Activated CD4-positive, alpha-beta T cell treated with anti-CD3 and anti-CD28 coated beads for 1 hour (primary cell): ENCODE measurements at places on chromosomes 4 and X.

DNA sequence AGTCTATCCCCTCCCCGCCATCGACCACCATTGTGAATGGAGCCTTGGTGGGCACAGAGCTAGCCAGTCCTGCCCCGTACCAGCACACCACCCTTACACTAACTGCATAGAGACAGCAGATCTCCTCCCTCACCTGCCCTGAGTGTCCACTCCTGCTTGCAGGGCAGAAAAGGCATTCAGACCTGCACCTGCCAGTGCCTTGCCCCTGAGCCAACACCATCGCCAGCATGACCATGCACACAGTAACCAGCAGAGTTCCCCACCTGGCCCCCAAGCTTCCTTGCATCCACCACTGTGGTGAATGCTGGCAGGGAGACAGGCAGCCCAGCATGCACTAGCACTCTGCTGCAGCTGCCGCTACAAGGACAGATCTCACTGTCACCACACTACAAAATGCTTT is 397.1 kb downstream of the KLHL4 start:
- no peak for DNase-seq

- DNase-seq, result no peak
These were observed 6.1 kb upstream of the UVSSA start for GRCh38 chr4:1340861-1341260.

GRCh38 chr4:148445071-148445859 is 3.1 kb upstream of the NR3C2 start:
- DNase-seq, result peak; percentile 66

- DNase-seq, result no peak
These were observed 4.3 kb downstream of the FHDC1 start for GRCh38 chr4:152940461-152940860.

DNA sequence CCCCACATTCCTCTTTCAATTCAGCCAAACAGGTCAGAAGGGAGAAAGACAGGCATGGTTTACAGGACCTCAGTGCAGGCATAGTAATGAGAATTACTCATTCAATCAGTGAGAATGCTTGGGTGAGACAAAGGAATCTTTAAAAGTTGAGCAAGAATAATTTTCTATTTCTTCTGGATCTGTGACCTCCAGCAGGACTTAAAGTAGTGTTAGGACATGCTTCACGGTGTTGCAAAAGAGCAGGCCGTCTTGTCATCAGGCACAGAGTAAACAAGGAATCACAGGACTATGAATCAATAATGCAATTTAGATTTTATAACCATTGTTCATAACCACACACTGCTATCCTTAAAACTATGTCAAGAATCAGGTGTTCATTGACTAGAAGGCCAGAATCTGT is 130.6 kb upstream of the GLRA2 start:
- no peak for DNase-seq

GRCh38 chrX:30402366-30402765 is 93.2 kb upstream of the NR0B1 start:
- no peak for DNase-seq

GRCh38 chrX:103831803-103832544 is at the start of gene RAB9B:
RAB9B (minus strand) TSS chrX:103832257; CDS start chrX:103825784, 6,473 bp downstream.
- peak; percentile 50 for DNase-seq

- no peak for DNase-seq
These were observed 421.7 kb upstream of the INTU start for GRCh38 chr4:127210893-127211649.

DNA sequence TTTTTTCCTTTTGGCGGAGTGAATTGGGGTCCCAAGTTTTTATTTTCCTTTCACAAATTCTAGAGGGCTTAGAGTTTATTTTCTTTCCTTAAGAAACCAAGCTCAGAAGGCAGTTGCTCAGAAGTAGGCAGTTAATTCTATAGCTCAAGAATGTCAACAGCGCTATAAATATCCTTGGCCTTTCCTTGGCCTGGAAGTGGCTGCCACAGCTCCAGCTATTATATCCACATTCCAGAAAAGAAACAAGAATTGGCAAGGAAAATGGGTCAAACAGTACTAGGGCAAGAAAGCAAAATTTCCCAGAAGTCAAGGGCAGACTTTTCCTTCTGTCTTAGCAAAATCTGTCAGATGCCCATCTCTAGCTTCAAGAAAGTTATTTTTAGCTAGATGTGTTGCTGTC is 31.0 kb downstream of the SLC10A6 start:
- no peak for DNase-seq

- DNase-seq, result no peak
These were observed 53.0 kb downstream of the MSN start for GRCh38 chrX:65720381-65720964.

GRCh38 chr4:160880180-160880579 is 1283.6 kb downstream of the FSTL5 start:
- no peak for DNase-seq

DNA sequence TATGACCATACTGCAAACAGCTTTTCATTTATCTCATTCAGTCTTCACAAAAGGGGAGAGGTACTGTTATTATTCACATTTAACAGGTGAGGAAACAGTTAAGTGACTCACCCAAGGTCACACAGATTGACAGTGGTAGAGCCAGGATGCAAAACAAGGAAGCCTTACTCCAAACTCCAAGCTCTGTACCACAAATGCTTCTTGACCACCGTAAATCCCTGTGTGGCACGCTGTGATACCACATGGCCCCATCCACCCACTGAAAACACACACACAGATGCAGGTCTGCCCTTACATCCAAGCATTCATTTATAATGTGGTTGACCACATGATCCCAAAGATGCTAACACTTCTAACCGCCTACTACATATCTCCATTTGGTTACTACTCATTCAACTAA is 129.5 kb downstream of the TSPAN5 start:
- no peak for DNase-seq

DNA sequence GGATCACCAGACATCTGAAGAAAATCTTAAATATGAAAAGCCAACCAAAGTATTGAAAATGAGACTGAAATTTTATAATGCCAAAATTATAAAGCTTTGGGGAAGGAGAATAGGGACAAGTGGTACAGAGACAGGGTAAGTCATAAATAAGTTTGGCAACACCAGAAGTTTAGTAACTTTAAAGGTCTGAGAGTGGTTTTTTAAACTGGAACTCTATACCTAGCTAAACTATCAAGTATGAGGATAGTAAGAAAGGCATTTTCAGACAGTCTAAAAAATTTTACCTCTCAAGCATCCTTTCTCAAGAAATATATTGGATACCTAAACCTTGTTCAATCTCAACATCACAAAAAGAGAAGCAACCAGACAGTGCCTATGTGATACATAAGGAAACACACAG is 92.4 kb downstream of the ANKRD17 start:
- no peak for DNase-seq

DNA sequence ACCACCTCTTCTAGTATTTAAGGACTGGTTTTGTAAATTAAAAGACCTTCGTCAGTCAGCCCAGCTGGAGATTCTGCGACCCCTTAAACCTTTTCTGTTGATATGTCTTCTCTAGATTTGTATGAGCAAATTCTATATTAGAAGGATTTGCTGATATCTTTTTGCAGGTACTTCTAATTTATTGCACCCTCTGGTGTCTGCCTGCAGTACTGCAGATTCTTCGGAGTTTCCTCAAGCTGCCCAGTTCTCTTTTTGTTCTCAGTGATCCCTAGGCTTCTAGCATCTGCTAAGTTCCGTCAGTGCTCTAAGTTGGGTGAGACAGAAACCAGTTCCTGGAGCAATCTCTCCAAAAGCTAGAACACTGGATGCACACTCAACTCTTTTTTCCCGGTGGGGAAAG is 545.2 kb downstream of the C4orf33 start:
- DNase-seq, result peak; percentile 10

GRCh38 chr4:117898496-117898895 is 135.8 kb upstream of the NDST3 start:
- DNase-seq, result no peak

DNA sequence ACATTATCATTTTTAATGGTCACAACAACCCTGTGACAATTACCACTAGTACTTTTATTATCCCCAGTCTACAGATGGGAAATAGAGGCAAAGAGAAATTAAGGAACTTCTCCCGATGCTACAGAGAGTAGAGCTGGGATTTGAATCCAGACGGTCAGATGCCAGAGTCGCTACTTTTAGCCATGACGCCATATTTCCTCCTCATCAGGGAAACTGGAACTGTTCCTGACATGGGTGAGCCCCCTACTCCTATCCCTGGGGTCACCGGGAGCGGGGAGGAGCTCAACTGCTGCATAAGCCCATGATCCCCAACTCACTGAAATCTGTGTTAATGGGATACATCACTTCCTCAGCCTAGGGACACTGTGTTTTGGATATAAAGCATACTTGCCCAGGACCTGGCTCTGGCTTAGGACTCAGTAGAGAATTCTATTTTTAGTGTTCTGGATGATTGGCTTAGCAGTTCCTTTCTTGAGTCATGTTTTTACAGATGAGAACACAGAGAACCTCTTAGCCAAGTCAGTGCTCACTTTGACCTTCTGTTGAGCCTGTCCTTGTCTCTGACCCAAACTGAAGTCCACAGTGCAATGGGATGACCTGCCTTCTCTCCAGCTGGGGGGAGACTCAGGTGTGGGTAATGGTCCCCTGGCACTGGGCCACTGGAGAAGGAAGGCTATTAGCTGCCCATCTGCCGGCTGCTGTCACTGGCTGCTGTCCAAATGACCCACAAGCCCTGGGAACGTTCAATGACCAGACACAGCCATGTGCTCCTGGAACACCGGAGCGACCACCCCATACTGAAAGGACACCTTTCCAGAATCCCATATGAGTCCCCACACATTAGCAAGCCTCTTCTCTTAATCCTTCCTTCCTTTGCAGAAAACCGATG is 90.8 kb upstream of the SHISA3 start:
- DNase-seq, result no peak

GRCh38 chr4:52019936-52020657 is at the start of gene LRRC66:
LRRC66 (minus strand) TSS chr4:52020363; CDS start chr4:52017613, 2,750 bp downstream.
- no peak for DNase-seq

GRCh38 chr4:139142980-139143379 is 34.0 kb downstream of the ELF2 start:
- no peak for DNase-seq

DNA sequence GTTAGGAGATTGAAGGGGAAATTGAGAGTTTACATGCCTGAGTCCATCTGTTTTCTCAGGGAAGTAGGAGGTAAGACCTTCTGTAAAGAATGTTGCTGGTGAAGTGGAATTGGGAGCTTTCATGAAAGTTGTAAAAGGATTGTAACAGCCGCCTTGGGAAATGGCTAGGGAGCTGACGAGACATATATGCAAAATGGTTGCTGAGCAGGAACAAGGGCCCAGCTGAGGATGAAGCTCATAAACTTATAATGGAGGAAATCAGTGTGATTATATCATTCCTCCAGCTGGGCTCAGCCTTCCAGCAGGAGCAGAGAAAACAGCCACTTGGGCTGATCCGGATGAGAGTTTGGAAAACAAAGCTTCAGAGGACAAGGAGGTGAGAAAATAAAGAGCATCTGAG is 208.7 kb downstream of the MAPK10 start:
- no peak for DNase-seq

DNA sequence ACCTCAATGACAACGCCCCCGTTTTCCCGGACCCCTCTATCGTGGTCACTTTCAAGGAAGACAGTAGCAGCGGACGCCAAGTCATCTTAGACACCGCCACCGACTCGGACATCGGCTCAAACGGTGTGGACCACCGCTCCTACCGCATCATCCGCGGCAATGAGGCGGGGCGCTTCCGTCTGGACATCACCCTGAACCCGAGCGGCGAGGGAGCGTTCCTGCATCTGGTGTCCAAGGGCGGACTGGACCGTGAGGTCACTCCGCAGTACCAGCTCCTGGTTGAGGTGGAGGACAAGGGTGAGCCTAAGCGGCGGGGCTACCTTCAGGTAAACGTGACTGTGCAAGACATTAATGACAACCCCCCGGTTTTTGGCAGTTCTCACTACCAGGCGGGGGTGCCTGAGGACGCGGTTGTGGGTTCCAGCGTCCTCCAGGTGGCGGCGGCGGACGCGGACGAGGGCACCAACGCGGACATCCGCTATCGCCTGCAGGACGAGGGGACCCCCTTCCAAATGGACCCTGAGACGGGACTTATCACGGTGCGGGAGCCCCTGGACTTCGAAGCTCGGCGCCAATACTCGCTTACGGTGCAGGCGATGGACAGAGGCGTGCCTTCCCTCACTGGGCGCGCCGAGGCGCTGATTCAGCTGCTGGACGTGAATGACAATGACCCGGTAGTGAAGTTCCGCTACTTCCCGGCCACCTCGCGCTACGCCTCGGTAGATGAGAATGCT is 2.2 kb downstream of the FAT4 start:
- DNase-seq, result no peak

- DNase-seq, result no peak
These were observed 28.8 kb downstream of the ASIC5 start for GRCh38 chr4:155837203-155837796.

DNA sequence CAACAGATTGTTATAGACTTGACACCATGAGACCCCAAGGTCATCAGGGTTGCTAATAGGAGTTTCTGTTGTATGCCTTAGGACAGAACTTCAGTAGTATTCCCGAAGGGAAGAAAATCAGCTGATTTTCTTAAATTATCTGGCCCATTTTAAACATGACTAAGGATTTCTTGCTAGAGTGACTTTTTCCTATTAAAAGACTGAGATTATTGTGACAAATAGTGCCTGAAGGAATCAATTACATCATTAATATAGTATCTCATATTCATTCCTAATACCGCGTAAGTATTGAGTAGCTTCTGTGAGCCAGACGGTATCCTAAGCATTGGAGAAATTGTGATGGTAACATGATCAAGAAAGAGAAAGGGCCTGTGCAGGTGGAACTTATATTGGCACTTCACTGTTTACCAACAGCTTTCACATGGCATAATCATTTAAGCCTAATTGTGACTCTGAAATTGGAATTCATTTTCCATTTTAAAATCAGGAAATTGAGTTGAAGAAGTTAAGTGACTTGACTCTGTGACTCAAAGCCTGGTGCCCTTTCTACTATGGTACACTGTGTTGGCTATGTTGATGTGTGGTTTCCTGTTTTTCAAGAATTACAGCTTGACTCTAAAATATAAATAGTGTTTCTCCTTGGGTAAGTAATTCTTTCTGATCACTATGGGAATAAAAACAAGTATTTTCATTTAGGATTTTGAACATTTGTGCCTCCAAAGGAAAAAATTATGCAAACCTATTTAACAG is 4.1 kb downstream of the AFF1 start:
- no peak for DNase-seq

GRCh38 chrX:149650162-149650561 is 18.6 kb upstream of the TMEM185A start:
- DNase-seq, result no peak

DNA sequence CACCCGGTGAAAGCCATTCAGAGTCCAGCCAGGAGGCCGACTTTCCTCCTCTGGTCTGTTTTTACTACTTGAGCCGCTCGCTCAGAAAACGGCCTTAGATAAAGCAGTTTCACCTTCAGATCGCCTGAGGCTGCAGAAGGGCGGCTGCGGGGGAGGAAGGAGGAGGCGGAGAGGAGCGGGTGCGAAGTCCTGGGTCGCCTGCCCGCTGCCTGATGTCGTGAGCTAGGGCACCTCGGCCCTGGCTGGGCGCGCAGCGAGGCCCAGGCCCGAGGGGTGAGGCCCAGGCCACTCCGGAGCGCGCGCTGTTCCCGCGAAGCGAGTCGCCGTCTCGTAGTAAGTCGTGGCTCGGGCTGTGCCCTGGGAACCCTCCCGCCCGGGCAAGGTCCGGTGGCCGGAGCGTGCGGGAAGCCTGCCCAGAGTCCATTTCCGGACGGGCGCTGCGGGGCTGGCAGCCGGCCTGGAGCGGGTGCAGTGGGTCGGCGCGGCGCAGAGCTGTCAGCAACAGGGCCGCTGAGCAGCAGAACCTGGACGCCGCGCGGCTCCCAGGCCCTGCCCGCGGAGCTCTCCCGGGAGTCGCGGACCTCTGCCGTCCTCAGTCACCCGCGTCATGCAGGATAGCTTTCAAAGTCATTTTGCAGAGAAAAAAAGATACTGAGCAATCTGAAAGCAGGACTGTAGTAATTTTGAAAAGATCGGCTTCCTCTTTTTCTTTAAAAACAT is 18.6 kb downstream of the TRIM2 start:
- no peak for DNase-seq
